SJSA1 (cell line): ENCODE measurements at places on chromosomes 1 and 21.

DNA sequence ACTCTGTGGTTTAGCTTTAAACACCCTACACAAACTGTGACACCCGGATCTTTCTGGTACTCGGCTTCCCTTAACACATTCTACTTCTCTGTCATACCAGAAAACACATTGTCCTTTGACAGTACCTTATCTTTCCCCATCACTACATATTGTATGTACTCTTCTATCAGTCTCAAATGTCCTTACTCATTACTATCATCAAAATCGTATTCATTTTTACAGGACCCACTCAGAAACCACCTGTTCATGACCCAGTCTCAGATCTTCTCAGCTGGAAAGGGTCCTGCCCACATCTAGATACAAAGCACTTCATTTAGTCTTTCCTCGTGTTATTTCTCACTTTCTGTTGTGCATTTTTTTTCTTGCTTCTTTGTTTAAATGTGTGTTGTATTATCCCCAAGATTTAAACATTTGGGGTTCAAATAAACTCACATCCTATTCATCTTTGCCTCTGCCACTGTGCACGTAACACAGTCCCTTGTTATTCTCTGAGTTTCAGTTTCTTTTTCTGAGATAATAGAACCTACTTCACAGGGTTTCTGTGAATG, 27.7 kb downstream of the CD34 start:
- DNase-seq: no peak

DNA sequence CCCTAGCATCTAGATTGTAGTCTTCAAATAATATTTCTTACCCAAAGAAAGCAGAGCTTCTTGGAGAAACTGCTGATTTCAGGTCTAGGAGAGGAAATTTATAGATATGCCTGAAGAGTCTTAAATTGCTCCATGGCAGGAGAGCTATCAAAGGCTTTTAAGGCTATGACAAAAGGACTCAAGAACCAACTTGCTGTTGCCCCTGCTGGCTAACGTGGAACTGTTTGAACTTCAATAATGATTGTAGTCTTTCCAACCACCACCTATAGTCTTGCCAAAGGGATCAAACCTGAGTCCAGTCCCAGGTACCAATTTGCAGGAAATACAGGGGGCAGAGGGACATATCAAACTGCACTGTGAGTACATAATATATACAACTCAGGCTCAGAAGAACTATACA, 336.2 kb upstream of the ESRRG start:
- no peak for DNase-seq

GRCh38 chr1:12593621-12594066, 24.4 kb downstream of the DHRS3 start:
- DNase-seq: no peak

DNA sequence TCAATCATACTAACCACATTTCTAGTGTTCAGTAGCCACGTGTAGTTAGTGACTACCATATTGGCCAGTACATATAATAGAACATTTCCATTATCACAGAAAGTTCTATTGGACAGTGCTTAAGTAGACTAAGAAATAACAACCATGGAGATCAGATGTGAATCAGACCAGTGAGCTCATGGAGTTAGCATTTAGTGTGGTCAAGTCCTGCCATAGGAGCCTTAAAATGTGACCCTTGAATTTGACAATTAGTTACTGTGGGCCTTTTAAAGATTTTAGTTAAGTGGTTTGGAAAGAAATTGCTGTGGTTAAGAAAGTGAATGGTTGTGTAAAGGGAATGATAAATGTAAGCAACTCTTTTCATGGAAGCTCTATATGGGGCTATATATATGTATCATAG, 123.4 kb downstream of the POU2F1 start:
- no peak for DNase-seq

- DNase-seq: no peak
Observed at GRCh38 chr1:45038661-45039364, 26.8 kb downstream of the UROD start.

DNA sequence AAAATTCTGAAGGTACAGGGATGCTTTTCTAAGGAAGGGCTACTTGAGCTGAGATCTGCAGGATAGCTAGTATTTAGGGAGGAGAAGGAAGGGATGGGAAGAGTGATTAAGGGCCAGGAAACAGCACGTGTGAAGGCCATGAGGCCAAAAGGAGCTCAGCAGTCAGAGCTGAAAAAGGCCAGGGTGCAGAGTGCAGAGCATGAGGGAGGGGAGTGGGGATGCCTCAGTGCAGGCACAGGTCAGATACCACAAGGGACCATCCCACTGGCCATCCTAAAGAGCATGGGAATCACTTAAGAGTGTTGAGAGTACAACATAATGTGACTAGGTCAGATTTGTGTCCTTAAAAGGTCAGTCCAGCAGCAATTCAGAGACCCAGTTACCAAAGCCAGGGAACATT, 16.0 kb downstream of the LRRN2 start:
- no peak for DNase-seq
